ENCODE measurements at places on chromosomes 4 and X.

GRCh38 chrX:148282504-148282903 is 217.9 kb upstream of the AFF2 start:
- DNase-seq: no peak

DNA sequence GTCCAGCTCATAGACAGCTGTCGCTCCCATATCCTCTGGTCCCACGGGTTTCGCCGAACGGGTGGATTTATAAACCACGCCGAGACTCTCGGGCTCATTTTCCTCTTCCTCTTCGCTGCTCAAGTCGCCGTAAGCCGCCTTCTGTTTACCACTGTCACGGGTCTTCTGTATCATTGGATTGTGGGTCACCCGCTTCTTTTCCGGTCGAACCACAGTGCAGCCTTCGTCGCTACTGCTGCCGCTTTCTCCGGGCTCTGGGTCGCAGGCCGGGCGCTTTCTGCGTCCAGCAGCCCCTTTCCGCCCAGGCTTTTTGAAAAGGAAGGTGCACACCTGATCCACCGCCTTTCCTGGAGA is 311 bp downstream of the RNF113A start:
- no peak for DNase-seq

- no peak for DNase-seq
Observed at GRCh38 chr4:126779001-126779400, 853.8 kb upstream of the INTU start.

DNA sequence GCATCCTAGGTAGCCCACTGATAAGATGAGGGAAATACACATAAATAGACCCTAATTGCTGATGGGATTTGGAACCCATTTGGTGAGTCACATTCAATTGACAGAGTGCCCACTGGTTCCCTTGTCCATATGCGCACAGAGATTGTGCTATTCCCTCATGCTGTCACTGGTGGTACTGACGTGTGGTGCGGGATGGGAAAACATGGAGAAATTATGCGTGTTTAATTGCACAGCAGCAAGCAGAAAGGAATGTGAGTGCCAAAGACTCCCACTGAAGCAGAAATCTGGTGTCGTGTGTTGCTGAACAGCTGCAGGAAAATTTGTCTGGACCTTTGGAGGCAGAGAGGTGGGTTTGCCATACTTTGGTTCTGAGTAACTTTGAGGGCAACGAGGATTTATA is 92.2 kb downstream of the NHSL2 start:
- DNase-seq: no peak

DNA sequence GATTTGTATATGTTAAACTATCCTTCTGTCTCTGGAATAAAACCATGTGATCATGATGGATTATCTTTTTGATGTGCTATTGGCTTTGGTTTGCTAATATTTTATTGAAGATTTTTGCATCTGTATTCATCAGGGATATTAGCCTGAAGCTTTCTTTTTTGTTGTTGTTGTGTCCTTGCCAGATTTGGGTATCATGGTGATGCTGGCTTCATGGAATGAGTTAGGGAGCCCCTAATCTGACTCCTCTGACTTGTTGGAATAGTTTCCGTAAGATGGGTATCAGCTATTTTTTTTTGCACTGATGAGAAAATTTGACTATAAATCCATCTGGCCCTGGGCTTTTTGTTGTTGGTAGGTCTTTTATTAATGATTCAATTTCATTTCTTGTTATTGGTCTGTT is 45.7 kb downstream of the ATP10D start:
- DNase-seq: no peak

DNA sequence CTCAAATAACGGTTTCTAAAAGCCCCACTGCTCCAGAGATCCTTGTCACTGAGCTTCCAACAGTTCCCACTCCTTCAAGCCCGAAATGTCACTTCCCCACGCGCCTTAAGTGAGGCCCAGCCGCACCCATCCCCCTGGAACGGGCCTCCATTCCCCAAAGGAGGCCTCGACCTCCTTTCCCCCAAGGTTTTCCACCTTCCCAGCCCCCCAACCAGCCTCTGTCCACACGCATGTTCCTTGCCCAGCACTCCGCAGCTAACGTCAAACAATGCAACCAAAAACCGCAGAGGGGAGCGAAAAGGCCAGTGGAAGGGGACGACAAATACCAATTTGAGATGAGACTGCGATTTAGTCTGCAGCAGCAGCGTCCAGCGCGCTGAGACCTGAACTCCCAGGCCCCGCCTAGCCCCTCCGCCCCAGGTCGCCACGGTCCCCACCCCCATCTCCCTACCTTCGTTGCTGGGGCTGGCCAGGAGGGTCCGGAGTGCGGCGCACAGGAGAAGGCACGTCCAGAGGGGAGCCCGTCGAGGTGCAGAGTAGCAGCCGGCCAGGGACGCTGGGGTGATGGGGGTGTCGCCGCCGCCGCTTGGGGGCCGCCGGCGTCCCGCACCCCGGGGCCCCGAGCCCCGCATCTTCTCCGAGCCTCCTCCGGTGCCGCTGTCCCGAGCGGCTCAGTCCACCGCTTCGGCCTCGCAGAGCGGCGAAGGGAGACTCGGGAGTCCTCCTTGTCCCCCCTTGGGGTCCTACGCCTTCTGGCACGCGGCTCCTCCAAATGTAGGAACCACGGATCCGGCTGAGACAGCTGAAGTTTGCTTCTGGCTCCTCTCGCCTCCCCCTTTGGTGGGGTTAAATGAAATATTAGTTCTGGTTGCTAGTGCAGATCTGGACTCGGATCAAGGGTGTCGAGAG is 924 bp downstream of the EPHA5 start:
- DNase-seq: no peak

- DNase-seq: no peak
Observed at GRCh38 chr4:53637348-53637747, 46.1 kb upstream of the LNX1 start.

DNA sequence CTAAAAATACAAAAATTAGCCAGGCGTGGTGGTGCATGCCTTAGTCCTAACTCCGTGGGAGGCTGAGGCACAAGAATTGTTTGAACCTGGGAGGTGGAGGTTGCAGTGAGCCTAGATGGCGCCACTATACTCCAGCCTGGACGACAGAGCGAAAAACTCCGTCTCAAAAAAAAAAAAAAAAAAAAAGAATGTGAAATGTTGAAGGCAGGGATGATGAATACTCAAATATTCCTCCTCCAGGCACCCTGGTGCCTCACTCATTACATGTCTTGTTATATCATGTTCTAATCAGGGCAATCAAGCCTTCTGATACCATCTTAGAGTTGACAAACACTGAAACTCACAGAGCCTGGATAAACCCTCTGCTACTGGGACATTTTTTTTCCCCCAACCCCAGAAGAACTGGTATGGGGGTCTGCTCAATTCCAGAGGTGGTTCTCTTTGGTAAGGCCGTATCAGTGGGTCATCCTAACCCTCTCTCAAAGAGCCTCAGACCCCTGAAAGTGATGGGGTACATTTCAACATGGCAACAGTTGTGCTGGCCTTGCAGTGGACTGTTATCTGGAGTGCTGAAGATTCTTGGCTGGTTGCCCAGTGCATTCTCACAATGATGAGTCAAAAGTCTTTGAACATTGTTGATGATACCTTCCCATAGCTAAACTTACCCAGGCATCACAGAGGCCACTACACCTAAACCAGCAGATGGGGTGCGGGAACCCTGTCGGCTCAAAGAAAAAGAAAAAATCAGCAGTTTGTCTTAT is 2.4 kb upstream of the SH3KBP1 start:
- peak; percentile 47 for DNase-seq

DNA sequence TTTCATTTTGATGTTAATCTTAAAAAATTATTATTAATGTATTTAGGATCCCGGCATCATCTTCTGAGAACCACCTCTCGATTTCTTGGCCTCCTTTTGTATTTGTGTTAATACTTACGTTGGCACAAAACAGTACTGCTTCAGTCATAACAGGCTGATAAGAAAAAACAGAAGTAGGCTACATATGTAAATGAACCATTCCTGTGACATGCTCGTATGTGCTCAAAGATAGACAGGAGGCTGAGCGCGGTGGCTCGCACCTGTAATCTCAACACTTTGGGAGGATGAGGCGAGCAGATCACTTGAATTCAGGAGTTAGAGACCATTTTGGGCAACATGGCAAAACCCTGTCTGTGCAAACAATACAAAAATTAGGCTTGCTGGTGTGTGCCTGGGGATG is 109.4 kb upstream of the H2AZ1 start:
- no peak for DNase-seq

DNA sequence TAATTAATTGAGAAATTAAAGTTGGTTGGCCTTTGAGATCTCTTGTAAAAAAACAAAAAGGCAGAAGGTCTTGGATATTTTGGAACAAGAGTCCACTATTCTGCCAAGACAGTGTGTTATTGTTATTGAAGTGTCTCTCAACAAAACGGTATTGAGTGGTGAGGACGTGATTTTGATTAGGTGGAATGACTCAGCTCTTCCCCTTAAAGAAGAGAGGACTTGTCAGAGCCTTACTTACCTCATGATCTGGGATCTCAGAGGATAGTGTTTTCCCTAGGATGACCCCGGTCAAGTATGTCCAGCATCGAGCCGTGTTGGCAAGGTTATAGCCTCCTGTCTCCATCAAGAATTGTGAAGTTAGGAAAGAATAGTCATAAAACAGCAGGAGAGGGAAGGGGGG is 110.9 kb downstream of the HDAC8 start:
- DNase-seq: no peak
